GM04503 (cell line): ENCODE measurements at places on chromosomes 4 and X.

GRCh38 chrX:53244610-53245009 lies 19.6 kb upstream of the KDM5C start:
- DNase-seq, result no peak

DNA sequence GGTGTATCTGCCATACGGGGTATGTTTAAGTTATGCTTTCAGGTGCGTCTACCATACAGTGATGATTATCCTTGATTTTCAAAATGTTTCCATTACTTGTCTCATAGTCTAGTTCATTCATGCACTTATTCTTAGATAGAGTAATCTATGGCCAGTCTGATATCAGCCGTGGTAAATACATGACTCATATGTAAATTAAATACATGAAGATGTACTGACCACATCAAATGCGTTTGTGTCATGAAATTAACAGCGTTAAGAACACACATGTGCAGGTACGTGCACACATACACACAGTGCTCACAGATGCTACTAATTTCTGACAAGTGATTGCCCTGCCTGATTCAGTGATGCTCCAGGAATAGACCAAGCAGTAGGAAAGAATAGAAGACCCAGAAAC lies 75.2 kb upstream of the EXOC1L start:
- DNase-seq, result no peak

- no peak for DNase-seq
Observed at GRCh38 chr4:37726666-37727065, 40.5 kb upstream of the RELL1 start.

- no peak for DNase-seq
Observed at GRCh38 chr4:89439533-89439932, 131.9 kb upstream of the GPRIN3 start.

DNA sequence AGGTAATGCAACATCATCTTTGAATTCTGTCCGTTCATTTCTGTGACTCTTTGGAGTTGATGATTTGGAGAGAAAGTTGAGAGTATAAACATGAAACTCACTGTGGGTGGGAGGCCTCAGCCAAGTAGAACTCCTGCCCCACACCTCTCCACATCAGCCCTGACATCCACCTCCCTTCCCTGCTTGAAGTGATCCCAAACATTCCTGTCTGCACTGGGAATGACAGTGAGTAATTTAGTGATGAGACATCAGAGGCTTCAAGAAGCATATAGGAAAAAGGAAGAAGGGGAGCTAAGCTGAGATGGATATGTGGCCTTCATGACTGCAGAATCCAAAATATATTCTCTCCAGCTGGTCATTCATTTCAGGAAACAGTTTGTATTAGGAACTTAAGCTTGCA lies 151.8 kb downstream of the SPATA18 start:
- DNase-seq, result no peak

- DNase-seq, result no peak
Observed at GRCh38 chr4:2062808-2063524, 3.8 kb downstream of the NAT8L start.

GRCh38 chr4:147060151-147060931 lies 114.7 kb upstream of the TTC29 start:
- peak; percentile 88 for DNase-seq

GRCh38 chrX:34917146-34917545 lies 25.4 kb upstream of the FAM47B start:
- no peak for DNase-seq

DNA sequence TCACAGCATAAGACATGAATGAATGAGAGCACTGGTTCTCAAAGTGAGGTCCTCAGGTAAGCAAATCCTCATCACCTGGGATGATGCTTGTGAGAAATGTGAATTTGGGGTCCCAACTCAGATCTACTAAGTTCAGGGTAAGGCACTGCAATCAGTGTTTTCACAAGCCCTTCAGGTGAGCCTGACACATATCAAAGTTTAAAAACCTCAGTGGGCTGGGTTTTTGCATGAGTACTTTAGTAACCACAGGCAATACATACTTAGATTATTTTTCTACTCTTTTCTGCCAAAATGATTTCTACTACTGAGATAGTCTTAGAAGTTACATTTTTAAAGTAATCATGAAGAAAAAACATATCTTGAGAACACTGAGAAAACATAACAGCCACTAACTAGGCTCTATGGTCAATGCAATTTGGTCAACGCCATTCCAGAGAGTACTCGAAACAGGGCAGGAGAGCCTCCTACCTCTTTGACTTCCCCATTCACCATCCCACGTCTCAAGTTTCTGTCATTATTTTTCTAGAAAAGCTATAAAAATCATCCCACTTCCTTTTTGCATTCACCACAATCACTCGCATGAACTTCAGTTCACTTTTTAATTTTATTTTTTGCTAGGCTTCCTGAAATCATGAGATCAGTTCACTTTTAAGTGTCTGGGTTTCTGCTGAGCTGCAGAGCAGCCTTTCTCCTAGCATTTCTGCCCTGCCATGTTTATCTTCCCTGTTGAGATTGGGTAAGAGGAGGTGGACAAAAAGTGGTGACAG lies 73.8 kb downstream of the MFAP3L start:
- DNase-seq, result no peak

- DNase-seq, result no peak
Observed at GRCh38 chrX:22004866-22005265, 27.3 kb upstream of the PHEX start.

DNA sequence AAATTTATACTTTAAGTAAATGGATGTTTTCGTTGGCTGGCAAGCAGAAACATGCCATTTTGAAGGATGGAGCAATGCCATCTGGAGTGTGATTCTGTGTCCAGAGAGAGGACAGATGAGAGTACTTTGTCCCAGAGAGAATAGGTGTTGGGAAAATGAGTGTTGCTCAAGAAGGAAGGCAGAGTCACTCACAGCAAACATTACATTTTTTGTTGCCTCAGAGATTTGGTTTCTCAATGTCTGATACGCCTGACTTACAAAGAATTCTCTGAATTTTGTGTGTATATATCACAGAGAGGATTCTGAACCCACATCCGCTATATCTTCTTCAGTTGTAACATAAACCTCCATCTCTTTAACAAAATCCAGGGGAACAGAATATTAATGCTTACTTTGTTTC lies 102.8 kb upstream of the PCDH18 start:
- DNase-seq, result peak; percentile 36

DNA sequence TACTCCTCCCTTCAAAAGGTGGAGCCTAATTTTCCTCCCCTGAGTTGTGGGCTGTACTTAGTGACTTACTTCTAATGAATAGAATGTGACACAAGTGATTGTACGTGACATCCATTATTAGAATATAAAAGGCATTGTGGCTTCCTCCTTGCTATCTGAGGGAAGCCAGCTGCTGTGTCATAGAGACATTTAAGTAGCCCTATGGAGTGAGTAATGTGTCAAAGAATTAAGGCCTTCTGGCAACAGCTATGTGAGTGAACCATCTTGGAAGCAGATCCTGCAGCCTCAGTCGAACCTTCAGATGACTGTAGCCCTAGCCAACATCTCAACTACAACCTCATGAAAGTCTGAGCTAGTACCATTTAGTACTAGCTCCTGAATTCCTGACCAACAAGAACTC lies 76.1 kb downstream of the BCOR start:
- DNase-seq, result no peak

- no peak for DNase-seq
Observed at GRCh38 chr4:5933116-5933515, 40.2 kb upstream of the CRMP1 start.

DNA sequence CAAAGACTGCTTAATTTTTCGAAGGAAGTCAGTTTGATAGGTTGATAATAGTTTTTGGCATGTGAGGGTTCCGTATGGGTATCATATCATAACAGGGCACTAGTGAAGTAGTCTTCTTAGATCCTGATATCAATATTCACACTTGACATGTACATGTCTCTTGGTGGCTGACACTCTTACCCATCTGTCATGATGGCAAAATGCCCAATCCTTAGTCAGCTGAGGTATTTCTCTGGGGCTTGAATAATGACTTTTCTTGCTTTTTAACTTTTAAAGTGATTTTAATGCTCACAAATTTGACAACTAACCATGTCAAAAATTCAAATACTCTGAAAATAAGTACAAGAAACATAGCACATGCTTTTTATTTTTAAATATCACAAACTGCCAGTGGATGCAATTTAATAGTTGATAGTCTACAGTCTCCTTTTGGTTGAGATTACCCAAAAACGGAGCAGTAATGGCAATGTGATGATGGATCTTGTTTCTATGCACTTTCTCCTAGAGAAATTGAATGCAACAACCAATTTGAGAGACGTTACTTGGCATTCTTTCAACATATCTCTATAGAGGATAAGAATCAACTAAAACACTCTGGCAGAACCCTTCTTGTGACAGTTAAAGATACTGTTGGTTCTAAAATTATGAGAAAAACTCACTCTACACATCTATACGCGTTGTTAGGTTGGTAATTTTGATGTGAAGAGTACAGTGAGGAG lies 552.9 kb upstream of the PABPC4L start:
- no peak for DNase-seq

- no peak for DNase-seq
Observed at GRCh38 chr4:128256539-128256938, 31.1 kb downstream of the PGRMC2 start.

GRCh38 chr4:147244786-147245185 lies 236.1 kb upstream of the EDNRA start:
- DNase-seq, result no peak

GRCh38 chrX:40933706-40934425 lies 151.4 kb upstream of the USP9X start:
- peak; percentile 56 for DNase-seq

DNA sequence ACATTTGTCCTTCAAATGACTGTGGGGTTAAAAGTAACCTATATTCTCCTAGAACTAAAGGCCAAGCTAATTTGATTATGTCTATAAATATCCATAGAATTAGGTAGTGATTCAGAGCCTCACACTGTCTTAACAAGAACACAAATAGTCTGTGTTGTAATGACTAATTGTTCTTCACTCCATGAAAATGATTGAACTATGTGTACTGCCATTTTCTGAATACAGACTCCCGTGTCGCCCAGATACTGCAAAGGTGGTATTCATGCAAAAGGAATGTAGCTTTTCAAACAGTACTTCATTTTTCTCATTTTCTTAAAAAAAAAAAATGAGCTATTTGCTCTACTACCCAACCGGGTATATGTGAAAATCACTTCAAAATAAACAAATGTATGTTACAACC lies 11.3 kb upstream of the PHKA2 start:
- DNase-seq, result peak; percentile 28

GRCh38 chrX:132025041-132025440 lies 1.9 kb downstream of the STK26 start:
- DNase-seq, result no peak

DNA sequence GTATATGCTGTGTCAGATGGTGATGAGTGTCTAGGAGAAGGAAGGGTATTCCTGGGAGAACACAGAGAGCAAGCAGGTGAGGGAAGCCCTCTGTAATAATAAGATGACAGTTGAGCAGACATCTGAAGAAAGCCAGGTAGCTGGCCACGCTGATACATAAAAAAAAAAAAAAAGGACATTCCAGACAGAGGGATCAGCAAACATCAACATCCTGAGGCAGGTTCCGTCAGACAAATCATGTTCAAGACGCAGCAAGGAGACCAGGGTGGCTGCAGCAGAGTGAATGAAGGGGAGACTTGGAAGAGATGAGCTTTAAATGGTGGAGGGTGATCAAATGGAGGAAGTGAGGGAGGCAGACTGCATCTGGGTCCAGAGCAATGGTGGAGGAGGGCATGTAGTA lies 97.6 kb upstream of the ANXA3 start:
- no peak for DNase-seq

- DNase-seq, result no peak
Observed at GRCh38 chr4:185469580-185470154, 1.9 kb downstream of the CCDC110 start.

GRCh38 chrX:65017451-65017850 lies 41.2 kb upstream of the ZC4H2 start:
- no peak for DNase-seq

DNA sequence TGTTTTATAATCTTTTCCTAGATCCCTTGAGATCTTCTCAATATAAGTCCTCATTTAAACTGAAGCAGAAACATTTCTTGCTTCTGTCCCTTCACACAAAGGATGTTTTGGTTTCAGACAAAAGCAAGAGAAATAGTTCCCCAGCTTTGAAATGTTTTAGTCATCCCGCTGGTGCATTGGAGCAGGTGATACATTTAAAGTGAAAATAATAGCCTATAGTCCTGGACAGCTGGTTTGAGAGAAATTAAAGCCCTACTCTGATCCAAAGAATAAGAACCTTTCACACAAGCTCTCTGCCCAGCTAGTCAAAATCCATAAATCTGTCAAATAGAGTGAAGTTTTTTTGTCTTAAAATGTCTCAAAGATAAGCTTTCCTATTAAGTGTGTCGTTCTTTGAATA lies 79.4 kb downstream of the LUZP4 start:
- no peak for DNase-seq

DNA sequence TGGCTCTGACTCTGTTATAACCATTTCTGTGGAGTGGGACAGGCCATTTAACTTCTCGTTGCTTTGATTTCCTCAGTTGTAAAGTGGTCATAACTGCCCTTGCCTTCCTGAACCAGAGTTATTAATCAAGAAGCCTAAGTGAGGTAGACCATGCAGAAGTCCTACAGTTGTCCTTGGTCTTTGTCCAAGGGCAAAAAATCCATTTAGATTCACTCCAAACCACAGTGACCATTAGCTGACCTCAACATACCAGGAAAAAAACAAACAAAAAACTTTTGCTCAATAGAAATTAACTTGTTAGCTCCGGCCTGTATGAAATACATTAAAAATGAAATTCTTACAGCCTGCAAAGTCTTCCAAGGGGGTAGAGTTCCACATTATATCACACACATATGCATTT lies 52.7 kb downstream of the TBC1D9 start:
- DNase-seq, result peak; percentile 20

- DNase-seq, result no peak
Observed at GRCh38 chrX:42090395-42090794, 167.0 kb upstream of the CASK start.

DNA sequence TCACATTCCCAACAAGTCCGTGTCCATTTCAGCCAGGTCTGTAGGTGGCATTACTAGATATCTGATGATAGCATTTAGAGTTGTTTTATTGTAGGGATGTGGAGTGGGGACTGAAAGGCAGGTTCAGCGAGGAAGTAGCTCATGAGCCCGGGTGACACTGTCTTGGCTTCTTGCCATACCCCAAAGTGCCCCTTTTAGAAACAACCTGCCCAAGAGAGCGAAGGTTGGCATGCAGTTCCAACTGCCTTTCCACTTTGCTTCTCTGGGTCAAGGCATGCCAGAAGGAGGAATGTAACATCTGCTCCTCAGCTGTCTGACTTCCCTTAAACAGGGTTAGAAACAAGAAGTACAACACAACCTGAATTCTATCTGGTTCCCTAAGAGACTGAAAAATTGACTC lies 9.0 kb downstream of the GRIA3 start:
- DNase-seq, result no peak

- DNase-seq, result no peak
Observed at GRCh38 chrX:108417257-108417656, 21.0 kb downstream of the COL4A6 start.

GRCh38 chr4:62410371-62411003 lies 1210.4 kb downstream of the ADGRL3 start:
- no peak for DNase-seq

- peak; percentile 46 for DNase-seq
Observed at GRCh38 chrX:42530027-42530426, 247.9 kb downstream of the PPP1R2C start.

DNA sequence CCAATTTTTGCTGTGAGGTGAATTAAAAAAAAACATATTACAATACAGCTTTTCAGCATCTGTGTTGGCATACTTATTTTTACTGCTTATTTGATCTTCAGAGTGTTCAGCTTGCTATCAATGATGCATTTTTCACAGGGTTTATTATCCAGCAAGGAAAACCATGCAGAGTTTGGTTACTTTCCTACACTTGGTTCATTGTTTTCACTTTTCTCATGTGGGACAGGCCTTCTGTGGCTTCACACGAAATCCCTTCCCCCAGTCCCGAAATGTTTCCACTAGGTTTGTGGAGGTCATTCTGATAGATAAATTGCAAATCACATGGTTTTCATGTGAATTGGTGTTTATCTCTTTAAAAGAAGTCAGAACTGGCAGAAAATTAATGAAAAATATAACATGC lies 205.8 kb downstream of the SPCS3 start:
- DNase-seq, result no peak
